ENCODE measurements at places on chromosomes 6 and 20.
A peak's percentile ranks its signal among the peaks of the same experiment; 100 is the strongest.

- no peak for DNase-seq
These were observed 320.5 kb downstream of the MMUT start for GRCh38 chr6:49142421-49143151.

GRCh38 chr6:143647191-143647590, 30.6 kb upstream of the PHACTR2 start:
- no peak for DNase-seq

GRCh38 chr6:95994151-95994550, 21.6 kb upstream of the FUT9 start:
- no peak for DNase-seq

- no peak for DNase-seq
These were observed 16.6 kb downstream of the KDM1B start for GRCh38 chr6:18171871-18172270.

GRCh38 chr6:162377735-162378134, 349.8 kb downstream of the PRKN start:
- DNase-seq = no peak

GRCh38 chr6:86775893-86776292, 161.4 kb upstream of the HTR1E start:
- DNase-seq = no peak

DNA sequence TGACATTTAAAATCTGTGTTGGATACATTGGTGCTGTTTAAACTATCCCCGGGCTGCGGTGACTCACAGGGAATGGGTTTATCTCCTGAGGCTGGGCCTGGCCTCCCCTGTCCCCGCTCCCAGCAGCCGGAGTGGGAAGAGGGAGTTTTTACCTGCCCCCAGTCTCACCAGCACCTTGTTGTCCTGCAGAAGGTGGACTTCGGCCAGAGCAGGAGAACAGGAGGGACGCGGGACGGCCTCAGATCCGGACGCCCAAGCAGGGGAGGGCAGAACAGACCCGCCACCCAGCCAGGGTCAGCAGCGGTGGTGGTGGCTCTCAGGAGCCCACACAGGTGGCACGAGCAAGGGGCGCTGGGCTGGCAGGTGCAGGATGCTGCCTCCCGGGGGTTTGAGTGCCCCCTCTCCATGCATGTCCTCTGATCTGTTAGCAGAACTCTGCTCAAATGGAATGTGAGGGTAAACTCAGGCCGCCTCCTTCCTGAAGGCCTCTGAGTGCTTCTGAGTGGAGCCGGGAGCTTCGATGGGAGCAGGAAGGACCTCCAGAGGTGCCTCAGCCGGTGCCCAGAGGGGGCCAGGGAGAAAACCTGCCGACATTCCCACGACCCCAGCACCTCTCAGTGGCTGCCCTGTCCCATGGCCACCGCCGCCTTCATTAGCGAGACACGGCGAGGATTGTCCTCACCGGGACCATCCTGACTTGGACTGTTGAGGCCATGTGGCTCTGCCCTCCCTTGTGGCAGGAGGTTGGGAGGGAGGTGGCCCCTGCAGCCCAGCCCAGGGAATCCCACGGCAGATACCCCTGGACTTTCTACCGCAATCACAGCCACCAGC, 43.4 kb upstream of the MRGBP start:
- DNase-seq = no peak

- DNase-seq = no peak
These were observed 60.0 kb upstream of the PBOV1 start for GRCh38 chr6:138278326-138278725.

GRCh38 chr6:41545247-41545702, 906 bp upstream of the FOXP4 start:
- DNase-seq = no peak

GRCh38 chr6:89297695-89298351, 17.3 kb downstream of the GABRR2 start:
- DNase-seq = peak; percentile 67

GRCh38 chr6:87066449-87067333, 28.2 kb downstream of the CGA start:
- DNase-seq = peak; percentile 27

GRCh38 chr20:33291830-33292355, 8.9 kb downstream of the BPIFB1 start:
- no peak for DNase-seq

DNA sequence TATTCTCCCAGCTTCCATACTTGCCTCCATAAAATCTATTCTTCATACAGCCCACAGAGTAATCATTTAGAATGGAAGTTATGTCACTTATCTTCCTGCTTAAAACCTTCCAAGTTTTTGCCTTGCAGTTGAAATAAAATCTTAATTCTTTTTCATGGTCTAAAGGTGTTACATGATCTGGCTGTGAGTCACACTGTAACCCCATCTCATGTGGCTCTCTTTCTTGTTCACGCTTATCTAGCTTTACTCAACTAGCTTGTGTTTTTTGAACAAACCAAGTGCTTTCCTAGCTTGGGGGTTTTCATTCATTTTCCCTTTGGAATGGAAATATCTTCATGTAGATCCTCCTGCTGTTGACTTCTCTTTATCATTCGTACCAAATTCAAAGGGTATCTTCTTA, 23.6 kb upstream of the THEMIS start:
- no peak for DNase-seq

DNA sequence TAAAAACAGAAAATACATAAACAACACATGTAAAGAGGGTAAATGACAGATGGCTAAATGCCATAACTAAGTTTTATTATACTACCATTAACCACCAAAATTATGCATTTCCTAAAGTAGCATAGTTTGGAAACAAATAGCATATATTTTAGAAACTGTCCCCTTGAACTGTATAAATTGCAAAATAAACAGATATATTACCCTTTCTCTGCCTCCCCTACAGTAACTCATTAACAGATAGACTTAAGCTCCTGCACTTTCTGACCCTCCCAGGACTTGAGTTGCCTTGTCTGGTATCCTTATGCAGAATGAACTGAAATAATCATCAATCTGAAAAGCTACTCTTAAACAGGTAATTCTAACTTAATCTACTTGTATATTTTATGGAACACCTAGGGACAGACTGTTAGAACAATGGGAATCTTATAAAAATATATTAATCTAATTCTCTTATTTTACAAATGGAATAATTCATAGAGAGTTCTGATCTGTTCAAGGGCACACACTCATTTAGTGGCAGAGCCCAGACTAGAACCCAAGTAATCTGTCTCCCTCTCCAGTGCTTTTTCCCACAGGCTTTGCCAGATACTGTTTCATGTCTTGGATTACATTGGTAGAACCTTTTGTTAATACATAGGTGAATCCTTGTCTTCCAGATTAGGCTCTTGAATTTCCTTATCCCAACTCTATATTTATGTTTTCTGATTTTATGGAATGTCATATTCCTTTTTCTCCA, 50.6 kb upstream of the LOC128125822 start:
- no peak for DNase-seq

- DNase-seq = no peak
These were observed 380.1 kb downstream of the THBS2 start for GRCh38 chr6:168873278-168874190.

DNA sequence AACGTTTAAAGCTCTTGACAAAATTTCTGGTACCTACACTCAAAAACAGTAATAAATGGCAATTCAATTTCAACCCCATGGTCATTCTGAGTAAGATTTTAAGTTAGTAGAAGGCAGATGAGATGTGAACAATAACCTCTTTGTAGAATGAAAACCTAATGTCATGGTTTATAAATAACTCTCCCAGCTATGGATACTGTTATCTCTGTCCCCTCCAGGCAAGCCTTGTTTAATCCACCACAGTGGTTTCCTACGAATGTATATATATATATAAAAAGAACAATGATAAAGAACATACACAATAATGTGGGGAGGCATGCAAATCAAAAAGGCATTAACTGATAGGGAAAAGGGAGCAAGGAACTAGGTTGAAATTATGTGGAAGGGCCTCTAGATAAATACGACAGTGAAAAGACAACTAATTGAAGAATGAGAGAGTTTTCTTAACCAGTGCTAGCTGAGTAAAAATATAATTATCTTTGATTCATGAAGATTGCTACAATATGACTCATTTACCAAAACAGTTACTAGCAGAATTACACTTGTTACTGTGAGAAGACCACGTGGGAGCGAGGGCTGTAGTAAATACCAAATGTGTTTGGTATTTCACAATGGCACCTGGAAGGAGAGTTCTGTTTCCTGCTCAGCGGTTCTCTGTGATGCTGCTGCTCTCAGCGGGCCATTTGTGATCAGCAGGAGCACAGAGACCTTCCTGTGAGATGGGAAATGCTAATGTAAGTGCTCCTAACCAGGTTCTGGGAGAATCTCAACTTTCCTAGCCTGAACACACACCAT, 173.7 kb downstream of the MBOAT1 start:
- peak; percentile 4 for DNase-seq

GRCh38 chr6:167058261-167058660, 59.1 kb downstream of the CEP43 start:
- peak; percentile 17 for DNase-seq

DNA sequence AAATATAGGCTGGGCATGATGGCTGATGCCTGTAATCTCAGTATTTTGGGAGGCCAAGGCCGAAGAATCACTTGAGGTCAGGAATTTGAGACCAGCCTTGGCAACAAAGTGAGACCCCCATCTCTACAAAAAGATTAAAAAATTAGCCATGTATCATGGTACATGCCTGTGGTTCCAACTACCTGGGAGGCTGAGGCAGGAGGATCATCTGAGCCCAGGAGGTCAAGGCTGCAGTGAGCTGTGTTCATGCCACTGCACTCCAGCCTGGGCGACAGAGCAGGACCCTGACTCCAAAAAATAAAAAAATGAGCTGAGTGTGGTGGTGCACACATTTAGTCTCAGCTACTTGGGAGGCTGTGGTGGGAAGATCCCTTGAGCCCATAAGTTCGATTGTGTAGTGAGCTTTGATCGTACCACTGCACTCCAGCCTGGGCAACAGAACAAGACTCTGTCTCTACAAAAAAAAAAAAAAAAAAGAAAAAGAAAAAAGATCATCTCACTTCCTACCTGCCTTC, 10.1 kb upstream of the GUCA1B start:
- no peak for DNase-seq

- no peak for DNase-seq
These were observed 37.5 kb downstream of the DLL1 start for GRCh38 chr6:170253226-170253909.

DNA sequence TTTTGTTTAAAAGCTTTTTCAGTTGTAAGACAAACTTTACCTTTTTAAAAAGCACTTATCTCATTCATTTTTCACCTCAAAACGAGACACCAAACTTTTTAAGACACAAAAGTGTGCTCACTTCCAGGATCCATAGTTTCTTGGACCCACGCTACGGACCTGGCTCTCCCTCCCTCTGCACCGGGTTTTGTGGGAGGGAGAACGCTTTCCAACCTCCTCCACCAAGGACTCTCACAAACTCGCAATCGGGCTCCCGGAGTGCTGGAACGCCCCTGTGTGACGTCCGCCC, 436 bp downstream of the CAGE1 start:
- no peak for DNase-seq

DNA sequence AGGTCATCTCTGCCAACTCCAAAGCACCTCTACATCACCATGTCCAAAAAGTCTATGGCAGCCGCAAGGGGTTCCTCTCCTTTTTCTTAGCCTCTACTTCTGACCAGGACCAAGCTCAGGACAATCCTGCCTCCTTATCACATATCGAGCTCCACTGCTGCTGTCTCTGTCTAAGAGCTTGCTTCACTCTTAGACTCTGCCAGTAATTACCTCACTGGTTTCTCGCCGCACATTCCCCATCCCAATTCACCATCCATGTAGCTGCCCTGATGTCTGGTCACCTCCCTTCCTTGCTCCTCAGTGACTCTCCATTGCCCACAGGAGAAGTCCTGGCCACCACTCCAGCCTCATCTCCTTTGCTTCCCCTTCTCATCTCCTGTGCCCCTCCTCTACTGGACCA, 24.1 kb upstream of the PI16 start:
- no peak for DNase-seq

GRCh38 chr6:146281651-146282362, 252.9 kb downstream of the GRM1 start:
- no peak for DNase-seq

GRCh38 chr6:101626269-101626668, 232.8 kb downstream of the GRIK2 start:
- no peak for DNase-seq

DNA sequence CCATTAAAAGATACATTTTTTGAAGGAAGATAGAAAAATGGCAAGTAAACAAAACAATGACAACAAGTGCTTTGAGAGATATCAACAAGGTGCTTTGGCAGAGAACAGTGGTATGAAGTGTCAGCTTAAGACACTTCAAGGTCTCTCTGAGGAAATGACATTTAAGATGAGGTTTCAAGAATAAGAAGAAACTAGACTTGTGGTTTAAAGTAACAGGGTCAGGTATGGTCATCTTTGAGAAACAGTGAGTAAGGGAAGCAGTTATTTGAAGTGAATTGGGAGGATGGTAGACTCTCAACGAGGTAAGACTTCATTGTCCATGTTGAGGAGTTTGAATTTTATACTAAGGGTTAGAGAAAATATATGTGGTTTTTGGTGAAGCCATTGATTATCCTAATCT, 77.8 kb downstream of the SYCP2L start:
- DNase-seq = no peak

DNA sequence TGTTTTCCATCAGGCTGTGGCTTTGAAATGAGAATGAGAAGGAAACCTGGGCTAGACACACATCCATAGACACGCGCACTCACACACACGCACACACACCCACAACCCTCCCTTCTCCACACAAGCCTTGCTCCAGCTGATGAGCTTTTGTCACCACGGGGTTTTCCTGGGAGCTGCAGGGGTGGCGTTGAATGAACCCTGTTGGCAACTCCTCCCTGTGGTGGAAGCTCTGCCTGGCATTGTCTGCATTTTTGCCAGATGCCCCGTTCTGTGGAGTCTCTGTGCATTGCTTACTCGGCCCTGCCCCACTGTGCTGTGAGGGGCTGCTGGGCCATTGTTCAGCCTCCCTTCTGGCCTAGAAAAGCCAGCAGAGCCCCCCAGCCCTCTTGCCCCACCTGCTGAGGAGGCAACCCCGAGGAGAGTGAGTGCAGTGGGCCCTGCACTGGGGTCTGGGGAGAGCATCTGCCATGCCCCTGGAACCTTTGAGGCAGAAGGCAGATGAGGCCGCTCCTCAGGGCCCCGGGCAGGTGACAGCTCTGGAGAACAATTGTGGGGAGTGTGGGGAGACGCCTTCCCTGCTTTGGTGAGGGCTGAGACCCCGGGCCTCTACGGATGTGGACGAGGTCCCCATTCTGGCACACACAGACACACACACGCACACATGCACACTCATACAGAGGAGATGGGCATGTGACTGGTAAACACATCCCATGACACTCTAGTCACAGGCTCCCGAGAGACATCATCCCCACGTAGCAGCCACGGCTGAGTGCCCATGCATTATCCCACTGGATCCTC, 9.9 kb downstream of the ADIG start:
- DNase-seq = no peak

GRCh38 chr20:22502731-22503191, 81.6 kb downstream of the FOXA2 start:
- no peak for DNase-seq

GRCh38 chr6:37826188-37826587, 6.7 kb downstream of the ZFAND3 start:
- DNase-seq = no peak
